Stomach (tissue), 19 donors: ENCODE measurements at places on chromosomes 2 and 18. TPM values are rescaled to one million over a fixed set of nuclear protein-coding genes. Genes with fewer than 3 reads are reported as not detected.

DNA sequence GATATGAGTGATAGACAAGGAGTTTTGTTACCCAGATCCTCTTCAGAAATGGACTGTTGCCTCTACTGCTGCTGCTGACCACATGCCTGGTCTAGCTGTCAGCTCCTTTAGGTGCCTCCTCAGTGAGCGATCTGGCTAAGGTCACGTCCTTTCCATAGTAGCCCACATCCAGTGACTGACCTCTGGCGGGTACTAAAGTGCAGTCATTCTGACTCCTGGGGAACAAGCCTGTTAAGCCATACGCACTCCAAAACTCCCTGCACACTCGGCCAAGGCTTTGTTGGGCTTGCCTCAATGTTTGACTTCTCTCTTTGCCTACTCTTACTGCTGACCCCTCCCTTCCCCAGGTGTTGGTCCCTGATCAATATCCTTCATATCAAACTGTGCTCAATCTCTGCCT is 685.2 kb downstream of the IRS1 start:
- no peak for DNase-seq

DNA sequence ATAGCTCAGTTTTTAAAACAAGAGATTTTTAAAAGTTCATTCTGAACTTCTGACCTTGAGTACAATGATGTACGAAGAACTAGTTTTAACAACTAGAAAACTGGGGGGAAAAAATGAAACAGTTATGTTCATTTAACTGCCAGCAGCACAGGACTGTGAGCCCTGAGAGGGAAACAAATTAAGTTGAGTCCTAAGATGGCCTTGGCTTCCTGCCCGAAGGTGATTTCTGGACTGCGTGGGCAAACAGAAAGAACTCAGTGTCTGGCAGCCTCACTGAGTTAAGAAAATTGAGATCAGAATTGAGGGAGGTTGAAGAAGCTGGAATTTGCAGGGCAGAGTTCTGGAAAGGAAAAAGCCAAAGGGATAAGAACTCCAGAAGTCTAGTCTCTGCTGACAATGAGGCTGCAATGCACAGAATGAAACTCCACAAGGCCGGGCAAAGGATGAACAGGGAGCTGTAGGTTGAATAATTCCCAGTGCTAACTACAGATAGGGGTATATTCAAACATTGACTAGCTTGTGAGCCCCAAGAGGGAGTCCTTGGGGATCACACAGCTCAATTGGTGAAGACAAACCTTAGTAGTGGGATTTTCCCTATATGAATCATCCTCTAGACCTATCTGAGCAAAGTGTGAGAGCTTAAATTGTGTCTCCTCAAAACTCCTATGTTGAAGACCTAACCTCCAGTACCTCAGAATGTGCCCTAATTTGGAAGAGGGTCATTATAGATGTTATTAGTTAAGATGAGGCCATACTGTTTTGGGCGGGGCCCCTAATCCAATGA is 13.1 kb upstream of the CRACDL start:
- peak; percentile 29 for DNase-seq

- DNase-seq = peak; percentile 40
Observed at GRCh38 chr2:63789338-63790020, 52.2 kb upstream of the UGP2 start.

GALR1 gene
- 1.8 TPM for total RNA-seq

GRCh38 chr2:150234787-150235446 is 252.6 kb downstream of the RND3 start:
- DNase-seq = peak; percentile 51

DNAJC5G gene
- total RNA-seq = not detected

- DNase-seq = peak; percentile 35
Observed at GRCh38 chr18:59783138-59783537, 85.9 kb upstream of the CCBE1 start.

DNA sequence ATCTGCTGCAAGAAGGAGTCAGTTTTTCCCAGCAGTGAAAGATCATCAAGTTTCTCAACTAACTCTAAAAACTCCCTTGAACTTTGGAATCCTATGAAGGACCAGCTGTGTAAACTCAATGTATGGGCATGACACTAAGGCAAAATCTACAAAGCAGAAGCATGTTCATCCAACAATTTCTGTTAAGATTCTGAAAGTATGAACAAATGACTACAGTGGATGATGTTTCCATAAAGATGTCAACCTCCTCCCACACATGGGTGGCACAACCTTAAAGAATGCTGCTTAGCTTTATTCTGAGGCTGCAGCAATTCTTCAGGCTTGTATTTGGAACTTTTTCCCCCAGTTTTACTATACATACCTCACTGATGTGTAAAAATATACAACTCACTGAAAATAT is 47.2 kb downstream of the WDR33 start:
- DNase-seq = no peak

GRCh38 chr18:35842536-35842935 is 129.9 kb upstream of the RMP24 start:
- DNase-seq = no peak

DNA sequence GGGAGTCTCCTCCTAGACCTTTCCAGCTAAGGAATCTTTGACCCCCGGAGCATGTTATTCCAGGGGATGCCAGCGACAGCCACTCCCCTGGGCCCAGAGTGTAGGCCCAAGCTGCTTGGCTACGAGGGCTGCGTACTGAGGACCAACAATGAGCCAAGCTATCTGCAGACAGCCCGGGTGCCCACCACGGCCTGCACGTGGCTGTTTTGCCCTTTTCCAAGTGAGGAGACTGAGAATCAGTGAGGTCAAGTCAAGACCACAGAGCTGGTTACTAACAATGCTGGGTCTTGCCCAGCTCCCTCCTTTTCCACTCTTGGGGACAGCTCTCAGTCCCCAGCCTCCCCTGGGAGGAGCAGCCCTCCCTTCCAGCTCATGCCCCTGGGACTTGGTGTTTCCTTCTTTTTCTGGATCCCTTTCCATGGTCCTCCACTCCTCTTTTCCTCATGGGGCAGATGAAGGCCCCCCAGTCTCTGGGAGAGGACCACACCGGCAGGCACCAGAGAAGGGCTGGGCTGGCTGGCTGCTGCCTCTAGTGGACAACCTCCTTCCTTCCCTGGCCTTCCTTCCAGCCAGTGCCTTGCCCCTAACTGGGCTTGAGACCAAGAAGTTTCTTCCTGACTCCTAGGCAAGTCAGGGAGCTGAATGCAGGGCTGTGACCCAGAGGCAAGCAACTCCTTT is 550 bp upstream of the MALL start:
- no peak for DNase-seq

- DNase-seq = no peak
Observed at GRCh38 chr2:139465789-139466188, 685.6 kb upstream of the NXPH2 start.

FKBP1B gene
- total RNA-seq = not detected

MTERF4 gene
- 44.6 TPM for total RNA-seq

DNA sequence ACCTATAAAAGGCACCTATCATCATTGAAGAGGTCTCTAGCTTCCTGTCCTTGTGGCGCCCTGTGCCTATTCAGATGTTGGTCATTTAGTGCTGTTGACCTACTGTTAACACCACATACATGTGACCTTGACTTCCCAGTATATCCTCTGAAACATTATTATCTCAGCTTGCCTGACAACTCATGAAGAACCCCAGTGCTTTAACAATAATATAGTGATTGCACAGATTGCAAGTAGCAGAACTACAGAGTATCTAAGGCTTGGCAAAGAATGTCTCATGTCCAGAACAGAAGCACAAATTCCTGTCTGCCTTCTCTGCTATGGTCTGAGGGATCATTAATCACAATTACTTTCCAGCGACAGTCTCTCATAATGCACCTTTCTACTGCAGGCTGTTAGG is 165.3 kb downstream of the LCLAT1 start:
- DNase-seq = no peak

DNA sequence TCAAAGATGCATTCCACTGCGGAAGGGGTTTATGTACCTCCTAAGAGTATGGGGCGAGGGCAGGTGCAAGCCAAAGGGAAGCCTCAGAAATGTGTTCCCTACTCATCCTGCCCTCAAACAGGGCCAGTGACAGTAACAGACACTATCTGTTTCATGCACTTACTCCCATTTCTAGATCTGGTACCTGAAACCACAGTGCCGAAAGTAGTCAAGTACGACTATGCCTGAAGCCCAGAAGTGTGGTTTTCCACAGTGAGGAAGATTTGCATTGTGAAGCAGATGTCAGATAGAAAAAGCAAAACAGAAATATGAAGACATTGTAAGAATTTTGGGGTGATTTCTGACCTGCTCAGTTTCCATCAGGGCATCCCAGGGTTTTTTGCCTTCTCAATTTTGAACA is 748.7 kb downstream of the RNF144A start:
- DNase-seq = no peak

DNA sequence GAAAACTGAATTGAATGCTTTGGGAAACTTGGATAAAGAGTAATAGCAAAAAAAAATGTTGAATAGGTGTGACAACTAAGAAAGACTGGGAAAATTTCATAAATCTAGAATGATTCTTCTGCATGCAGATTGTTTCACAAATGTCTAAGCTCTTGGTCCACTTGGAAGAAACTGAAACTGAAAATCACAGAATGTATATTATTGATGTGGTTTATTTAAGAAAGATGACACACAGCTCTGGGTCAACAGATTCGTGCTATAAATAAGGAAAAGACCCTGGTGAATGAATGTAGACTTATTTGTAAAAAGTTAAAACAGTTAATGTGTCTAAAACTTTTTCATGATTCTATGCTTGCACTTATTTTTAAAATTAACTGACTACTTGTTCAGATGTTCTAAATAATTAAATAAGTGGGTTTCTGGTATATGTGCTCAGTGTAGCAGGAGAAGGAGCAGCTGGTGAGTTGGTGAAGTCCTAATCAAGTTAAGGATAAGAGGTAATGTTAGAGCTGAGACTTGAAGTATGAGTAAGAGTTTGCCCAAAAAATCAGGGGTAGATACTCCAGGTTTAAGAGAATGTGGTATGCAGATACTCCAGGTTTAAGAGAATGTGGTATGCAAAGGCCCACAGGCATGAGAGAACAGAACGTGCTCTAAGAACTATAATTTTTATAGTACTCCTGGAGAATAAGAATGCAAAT is 24.5 kb downstream of the UGP2 start:
- DNase-seq = no peak

COX7A2L gene
- 80.5 TPM for total RNA-seq

UGT1A7 gene
- total RNA-seq = not detected

- no peak for DNase-seq
Observed at GRCh38 chr2:109604597-109604996, 9.2 kb downstream of the SEPTIN10 start.

PMS1 gene
- 12.2 TPM for total RNA-seq

DNA sequence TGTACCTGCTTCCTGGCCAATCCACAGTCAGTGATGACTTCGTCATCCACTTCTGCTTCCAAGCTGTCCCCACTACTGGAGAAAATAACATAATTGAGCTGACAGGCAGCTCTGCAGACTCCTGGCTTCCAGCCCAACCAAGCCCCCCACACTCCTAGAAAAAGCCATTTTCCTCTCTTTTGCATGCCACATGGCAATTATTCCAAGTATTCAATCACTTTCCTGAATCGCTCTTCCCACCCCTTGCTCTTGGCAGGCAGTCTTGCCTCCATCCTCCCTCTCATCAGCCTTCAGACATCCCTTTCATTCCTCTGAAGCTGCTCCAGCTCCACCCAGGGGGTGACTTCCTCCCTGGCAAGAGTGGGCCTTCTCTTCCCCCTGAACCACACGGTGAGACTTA is 14.3 kb upstream of the ST8SIA5 start:
- DNase-seq = peak; percentile 20

- peak; percentile 87 for DNase-seq
Observed at GRCh38 chr2:189412330-189412953, 28.8 kb upstream of the WDR75 start.

DNA sequence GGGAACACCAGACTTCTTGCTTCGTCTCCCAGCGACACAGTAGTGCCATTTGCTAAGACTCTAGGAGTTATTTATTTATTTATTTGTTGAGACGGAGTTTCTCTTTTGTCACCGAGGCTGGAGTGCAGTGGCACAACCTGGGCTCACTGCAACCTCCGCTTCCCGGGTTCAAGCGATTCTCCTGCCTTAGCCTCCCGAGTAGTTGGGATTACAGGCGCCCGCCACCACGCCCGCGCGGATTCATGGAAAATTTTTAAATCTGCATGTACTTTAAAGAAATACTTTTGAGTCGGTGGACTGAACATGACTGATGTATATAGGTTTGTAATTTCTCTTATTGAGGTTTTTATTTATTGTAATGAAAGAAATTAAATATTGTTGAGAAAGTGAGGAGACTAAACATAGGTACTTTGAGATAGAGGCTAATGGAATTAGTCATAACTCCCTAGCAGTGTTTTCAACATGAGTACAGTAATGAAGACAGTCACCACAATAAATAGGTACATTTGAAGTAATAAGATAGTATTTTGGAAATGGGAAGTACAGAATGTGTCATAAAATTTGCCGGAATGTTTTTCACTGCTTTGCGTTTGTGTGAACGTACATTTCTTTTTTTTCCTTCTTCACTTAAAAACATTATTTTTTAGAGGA is 983 bp downstream of the MTX2 start:
- DNase-seq = no peak

LIPT1 gene
- 18.7 TPM for total RNA-seq

DNA sequence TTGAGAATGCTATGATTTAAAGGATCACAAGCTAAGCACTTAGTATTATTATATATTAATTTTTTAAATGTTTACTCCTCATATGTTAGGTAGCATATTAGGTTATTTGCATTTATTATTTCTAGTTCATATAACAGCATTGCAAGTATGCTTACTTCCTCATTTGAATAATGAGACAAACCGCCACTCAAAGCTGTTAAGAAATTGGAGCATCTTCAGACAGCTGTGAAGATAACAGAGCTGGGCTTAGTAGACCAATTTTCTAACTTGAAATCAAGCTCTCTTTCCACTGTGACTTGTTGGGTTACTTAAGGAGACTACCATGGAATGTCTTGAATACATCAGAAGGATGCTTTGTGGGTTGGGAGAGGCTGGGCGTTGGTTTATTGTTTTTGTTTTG is 139.3 kb downstream of the ASXL3 start:
- DNase-seq = no peak

NOSTRIN gene
- 50.8 TPM for total RNA-seq

HOXD11 gene
- total RNA-seq = not detected

DNA sequence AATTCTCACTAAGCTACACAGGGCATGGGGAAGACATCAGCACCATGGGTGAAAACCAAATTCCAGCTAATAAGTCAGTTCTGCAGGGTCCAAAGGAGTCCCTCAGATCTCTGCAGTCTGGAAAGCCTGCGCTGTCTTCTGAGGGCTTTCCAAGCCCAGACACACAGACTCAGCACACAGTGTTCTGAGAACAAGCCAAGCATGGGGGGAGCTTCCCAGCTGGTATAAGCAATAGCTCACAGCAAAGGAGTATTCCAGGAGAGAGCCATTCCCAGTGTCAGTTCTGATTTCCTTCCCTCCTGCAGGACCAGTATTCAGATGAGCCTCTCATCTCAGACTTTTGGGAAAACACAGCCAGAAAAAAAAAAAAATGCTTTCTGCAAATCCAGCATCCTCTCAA is 370.8 kb downstream of the TNS1 start:
- DNase-seq = peak; percentile 42

DNA sequence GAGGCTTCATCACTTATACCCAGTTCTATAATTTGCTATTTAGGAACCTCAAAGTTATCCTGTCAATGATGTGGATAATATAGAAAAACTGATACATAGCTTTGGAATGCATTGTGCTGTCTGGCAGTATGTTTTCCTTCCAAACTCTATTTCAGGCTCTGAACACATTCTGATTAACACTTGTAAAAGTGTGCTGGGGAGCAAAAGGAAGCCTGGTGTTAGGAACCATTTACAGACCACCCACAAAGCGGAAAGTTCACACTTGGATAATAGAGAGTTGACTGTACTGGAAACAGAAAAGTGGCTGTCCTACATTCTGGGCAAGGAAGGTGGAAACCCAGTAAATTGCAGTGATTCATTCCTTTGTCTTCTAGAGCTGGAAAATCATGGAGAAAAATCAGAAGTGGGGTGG is 114.5 kb upstream of the ZFP36L2 start:
- DNase-seq = peak; percentile 68
